ENCODE measurements at places on chromosomes 3 and 15. TPM values are rescaled to one million over a fixed set of nuclear protein-coding genes. Genes with fewer than 3 reads are reported as not detected.

C3orf33 gene
- 2.2 TPM for total RNA-seq

NRROS gene
- 16.2 TPM for total RNA-seq

THPO gene
- not detected for total RNA-seq

ANKRD34C gene
- total RNA-seq, result not detected

FOXB1 gene
- 0.74 TPM for total RNA-seq

PP2D1 gene
- total RNA-seq, result not detected

ZKSCAN7 gene
- 4.9 TPM for total RNA-seq

SPTSSB gene
- total RNA-seq, result 0.08 TPM

ZNF662 gene
- 2.5 TPM for total RNA-seq

LSG1 gene
- total RNA-seq, result 47.3 TPM

COLQ gene
- total RNA-seq, result 4.1 TPM

FSD2 gene
- not detected for total RNA-seq

LRRC15 gene
- total RNA-seq, result not detected

AHSG gene
- not detected for total RNA-seq

GHSR gene
- not detected for total RNA-seq

MYO5C gene
- 1.9 TPM for total RNA-seq

NEDD4 gene
- 6.6 TPM for total RNA-seq

RAF1 gene
- total RNA-seq, result 97.6 TPM

MLF1 gene
- 1.2 TPM for total RNA-seq

LRRK1 gene
- total RNA-seq, result 0.97 TPM

LMAN1L gene
- 0.36 TPM for total RNA-seq

GRAMD1C gene
- 1.2 TPM for total RNA-seq

CLDN16 gene
- total RNA-seq, result not detected

TMEM41A gene
- 20.9 TPM for total RNA-seq

DAG1 gene
- total RNA-seq, result 14.1 TPM

SLC28A1 gene
- not detected for total RNA-seq

RAB6B gene
- total RNA-seq, result 0.39 TPM

SQOR gene
- total RNA-seq, result 65.6 TPM

IMPG2 gene
- 0.62 TPM for total RNA-seq

ERICH6 gene
- 0.23 TPM for total RNA-seq

HDGFL3 gene
- 26.6 TPM for total RNA-seq

KNG1 gene
- total RNA-seq, result not detected

P2RY13 gene
- total RNA-seq, result not detected

RYR3 gene
- not detected for total RNA-seq

SEMA3F gene
- not detected for total RNA-seq

SPINT1 gene
- total RNA-seq, result 6.6 TPM

GPR176 gene
- 0.09 TPM for total RNA-seq

MEIS2 gene
- not detected for total RNA-seq

MORC1 gene
- not detected for total RNA-seq

PRSS50 gene
- not detected for total RNA-seq

CCDC13 gene
- total RNA-seq, result not detected

SETD2 gene
- total RNA-seq, result 54.1 TPM

CNTN3 gene
- not detected for total RNA-seq

UTS2B gene
- not detected for total RNA-seq

RASGRF1 gene
- total RNA-seq, result not detected

SEC61A1 gene
- 119 TPM for total RNA-seq

PRICKLE2 gene
- total RNA-seq, result not detected

LRRC31 gene
- not detected for total RNA-seq

LDHAL6B gene
- total RNA-seq, result not detected

CTXN2 gene
- not detected for total RNA-seq

SLC9C1 gene
- not detected for total RNA-seq

CCDC39 gene
- not detected for total RNA-seq

CHDH gene
- total RNA-seq, result 0.11 TPM

EIF1B gene
- total RNA-seq, result 38.3 TPM

Measured in activated naive CD8-positive, alpha-beta T cell treated with anti-CD3 and anti-CD28 coated beads, Interleukin-2, amount 10 ng/mL, durations not matched to agents 7 days and 5 days (primary cell).